ENCODE measurements at places on chromosomes 16 and 17.

GRCh38 chr17:29640413-29640812 is 17.7 kb upstream of the CORO6 start:
- no peak for DNase-seq

GRCh38 chr17:50252781-50253180 is 21.5 kb upstream of the TMEM92 start:
- DNase-seq, result no peak

DNA sequence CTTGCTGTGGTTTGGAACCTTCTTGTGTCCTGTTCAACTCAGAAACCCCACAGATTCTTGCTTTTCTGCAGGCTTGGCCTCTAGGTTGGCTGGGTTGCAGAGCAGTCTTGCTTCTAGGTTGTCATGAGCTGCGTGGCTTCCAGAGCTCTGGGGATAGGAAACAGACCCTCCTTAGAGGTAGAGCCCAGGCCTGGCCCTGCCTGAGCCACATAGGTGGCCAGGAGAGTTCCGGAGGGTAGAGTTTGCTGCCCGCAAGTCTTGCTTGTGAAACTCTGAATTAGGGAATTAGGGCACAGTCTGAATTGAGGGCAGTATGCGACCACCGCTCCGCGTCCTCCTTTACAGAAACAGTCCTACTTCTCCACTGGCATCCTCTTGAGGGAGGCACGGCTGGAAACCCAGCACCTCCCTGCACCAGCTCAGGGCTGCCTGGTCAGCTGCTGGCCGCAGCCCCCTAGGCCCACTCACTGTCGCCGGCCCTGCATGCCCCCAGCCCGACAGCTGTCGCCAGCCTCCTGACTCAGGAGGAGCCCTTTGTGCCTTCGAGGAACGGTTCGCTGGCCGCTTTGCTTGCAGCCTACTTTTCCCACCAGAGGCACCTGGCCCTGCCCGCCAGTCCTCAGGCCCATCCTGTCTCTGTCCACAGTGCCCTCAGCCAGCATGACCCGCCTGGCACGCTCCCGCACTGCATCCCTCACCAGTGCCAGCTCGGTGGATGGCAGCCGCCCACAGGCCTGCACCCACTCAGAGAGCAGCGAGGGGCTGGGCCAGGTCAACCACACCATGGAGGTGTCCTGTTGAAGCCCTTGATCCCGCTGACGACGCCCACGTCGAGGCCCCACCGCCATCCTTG is 4.3 kb upstream of the SETD6 start:
- no peak for DNase-seq

GRCh38 chr17:17738901-17739300 is 57.6 kb downstream of the RAI1 start:
- DNase-seq, result no peak

DNA sequence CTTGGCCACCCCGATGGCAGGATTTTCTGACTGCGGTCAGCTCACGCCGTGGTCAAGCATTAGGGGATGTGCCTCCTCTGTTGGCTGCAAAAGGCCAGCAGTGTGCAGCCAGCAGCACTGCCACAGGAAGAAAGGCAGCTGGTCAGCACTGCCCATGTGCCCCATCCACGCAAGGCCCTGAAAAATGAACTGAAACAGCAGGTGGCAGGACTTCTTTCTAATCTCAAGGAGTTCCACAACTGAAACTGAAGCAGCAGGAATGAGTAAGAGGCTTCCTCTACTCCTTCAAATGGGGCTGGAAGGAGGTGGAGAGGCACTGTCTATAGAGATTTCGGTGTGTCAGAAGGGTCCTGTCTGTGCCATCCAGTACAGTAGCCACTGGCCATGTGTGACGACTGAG is 3.2 kb downstream of the ZNF500 start:
- no peak for DNase-seq

- DNase-seq, result no peak
Measured at GRCh38 chr17:27323538-27324215, 29.8 kb downstream of the WSB1 start.

DNA sequence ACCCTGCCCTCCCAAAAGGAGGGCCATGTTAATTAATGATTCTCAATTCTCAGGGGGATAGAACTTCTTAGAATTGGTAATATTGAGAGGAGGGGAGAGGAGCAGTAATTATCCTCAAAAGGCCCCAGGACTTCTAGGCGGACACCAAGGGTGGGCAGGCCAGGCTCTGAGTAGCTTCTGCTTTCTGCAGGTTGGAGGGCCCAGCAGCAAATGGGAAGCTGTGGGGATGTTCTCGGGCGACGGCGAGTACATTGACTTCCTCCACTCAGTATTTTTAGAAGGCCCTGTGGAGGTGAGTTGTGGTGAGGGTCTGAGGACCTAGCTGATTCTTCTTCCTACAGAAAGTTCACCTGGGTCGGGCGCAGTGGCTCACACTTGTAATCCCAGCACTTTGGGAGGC is 57.5 kb downstream of the DNAH2 start:
- DNase-seq, result no peak

GRCh38 chr17:57634713-57635465 is 110.2 kb downstream of the CCDC182 start:
- DNase-seq, result no peak

GRCh38 chr17:77160875-77161530 is 20.2 kb downstream of the SEC14L1 start:
- DNase-seq, result no peak

DNA sequence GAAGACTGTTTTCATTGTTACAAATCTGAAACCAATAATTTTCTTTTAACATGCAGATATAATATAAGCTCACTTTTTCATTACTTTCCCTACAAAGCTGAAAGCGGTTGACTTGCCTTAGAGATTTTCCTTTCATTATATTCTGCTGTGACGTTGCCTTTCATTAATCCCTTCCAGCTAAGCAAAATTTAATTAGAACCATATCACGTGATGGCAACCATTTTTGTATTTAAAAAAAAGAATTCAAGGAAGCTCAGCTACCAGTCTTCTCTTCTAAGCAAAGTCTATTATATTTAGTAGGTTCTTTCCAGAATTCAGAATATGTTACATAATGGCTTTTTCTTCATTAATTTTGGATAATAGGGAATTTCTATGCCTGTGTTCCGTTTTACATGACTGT is 186.5 kb downstream of the PRKCA start:
- DNase-seq, result no peak

DNA sequence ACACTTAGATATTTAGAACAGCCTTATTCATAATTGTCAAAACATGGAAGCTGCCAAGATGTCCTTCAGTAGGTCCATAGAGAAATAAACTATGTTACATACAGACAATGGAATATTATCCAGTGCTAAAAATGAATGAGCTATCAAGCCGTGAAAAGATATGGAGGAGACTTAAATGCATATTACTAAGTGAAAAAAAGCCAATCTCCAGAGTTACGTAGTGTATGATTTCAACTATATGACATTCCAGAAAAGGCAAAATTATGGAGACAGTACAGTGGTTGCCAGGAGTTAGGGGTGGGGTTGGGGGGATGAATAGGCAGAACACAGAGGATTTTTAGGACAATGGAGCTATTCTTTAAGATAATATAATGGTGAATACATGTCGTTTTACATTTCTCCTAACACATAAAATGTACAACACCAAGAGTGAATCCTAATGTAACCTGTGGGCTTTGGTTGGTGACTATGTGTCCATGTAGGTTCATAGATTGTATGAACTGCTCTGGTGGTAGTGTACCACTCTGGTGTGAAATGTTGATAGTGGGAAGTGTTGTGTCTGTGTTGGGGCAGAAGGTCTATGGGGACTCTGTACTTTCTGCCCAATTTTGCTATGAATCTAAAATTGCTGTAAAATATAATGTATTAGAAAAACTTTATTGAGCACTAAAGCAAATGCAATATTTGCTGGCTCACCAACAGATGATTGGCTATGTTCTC is 122.6 kb downstream of the USP22 start:
- no peak for DNase-seq

GRCh38 chr17:66964930-66965800 is 658 bp downstream of the CACNG4 start:
- no peak for DNase-seq

- no peak for DNase-seq
Measured at GRCh38 chr17:72749119-72749572, 343.3 kb downstream of the SLC39A11 start.

DNA sequence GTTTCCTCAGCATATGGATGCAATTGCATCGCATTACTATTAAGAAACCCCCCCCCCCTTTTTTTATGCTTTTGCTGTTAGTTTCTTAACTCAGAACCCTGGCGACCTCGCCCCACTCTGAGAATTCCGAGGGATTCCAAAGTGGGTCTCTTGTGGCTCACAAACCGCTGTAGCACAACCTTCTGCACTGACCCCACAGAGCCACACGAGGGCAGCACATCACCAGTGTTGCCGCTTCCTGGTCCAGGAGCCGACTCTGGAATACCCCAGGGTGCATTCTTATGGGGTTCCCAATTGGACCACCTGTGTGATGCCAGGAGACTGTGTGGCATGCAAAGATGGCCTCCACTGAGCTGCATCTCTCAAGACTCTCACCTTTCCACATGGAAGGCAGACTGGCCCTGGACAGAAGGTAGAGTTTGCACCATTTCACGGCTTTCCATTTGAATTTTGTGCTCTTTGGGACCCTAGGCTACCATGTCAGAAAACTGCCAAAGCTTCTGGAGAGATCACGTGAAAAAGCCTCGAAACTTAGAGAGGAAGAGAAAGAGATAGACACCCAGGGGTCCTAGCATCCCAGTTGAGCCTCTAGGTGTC is 432.7 kb upstream of the ASIC2 start:
- no peak for DNase-seq

DNA sequence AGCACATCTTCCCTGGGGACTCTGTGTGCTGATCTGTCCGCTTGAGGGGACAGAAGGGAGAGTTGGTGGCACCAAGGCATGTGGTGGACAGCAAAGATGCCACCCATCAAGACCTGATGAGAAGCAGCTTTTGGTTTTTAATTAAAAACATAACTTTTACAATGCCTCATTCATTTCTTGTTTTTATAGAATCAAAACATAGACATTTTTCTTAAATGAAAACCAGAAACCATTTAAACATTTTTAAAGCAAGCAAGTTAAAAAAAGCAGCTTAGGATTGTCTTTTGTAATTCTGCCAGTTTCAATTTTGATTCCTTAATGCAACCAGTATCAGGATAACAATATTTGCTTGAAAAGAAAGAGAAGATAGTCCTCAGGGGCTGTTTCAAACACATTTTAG is 123.7 kb upstream of the AXIN2 start:
- no peak for DNase-seq

- DNase-seq, result no peak
Measured at GRCh38 chr17:6926667-6927066, 69.2 kb upstream of the ALOX12 start.

DNA sequence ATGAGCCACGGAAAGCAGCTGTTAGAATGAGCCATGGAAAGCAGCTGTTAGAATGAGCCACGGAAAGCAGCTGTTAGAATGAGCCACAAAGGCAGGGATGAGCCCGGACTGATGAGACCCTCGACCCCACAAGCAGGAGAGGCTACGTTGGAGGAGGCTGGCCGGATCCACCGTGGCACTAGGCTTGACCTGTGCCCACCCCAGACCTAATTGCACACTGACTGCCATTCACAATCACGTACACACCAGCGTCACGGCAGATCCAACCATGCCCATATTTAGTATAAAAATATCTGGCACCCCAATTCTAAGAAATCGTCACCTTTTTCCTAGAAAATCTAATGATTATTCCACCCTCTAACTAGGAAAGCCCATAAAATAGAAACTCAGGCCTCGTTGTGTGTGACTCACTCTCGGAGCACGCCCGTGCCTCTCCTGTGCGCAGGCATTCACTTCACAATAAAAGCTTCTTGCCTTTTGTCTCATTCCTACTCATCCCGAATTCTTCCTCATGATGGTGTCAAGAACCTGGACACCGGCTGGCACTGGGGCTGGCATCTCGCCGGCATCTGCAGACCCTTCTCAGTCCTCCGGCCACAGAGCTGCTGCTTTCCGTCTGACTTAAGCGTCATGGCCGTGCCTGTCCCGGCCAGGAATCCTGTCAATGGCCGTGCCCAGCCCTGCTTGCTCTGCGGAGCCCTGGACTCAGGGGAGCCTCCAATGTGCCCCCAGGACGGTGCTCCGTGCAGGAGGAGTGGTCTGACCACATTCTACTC is 5.5 kb upstream of the SECTM1 start:
- DNase-seq, result no peak

DNA sequence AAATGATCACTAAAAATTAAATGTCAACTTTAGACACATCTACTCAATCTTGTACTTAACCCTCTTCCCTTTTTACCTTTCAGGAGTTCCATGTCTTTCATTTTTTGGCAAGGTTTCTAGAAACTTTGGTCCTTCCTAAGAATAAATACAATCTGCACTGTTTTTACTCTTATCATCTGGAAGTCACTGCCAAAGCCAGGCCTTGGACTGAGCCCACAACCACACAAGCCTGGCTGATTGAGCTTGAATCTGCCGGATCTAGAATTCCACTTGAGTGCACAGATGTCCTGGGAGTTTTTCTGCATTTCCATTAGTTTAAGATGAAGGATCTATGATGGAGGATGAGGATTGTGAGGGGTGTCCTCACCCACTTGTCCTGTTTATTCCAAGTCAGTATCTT is 126.1 kb downstream of the VPS53 start:
- DNase-seq, result no peak

- DNase-seq, result no peak
Measured at GRCh38 chr17:142876-143784, 5.8 kb downstream of the SCGB1C2 start.

DNA sequence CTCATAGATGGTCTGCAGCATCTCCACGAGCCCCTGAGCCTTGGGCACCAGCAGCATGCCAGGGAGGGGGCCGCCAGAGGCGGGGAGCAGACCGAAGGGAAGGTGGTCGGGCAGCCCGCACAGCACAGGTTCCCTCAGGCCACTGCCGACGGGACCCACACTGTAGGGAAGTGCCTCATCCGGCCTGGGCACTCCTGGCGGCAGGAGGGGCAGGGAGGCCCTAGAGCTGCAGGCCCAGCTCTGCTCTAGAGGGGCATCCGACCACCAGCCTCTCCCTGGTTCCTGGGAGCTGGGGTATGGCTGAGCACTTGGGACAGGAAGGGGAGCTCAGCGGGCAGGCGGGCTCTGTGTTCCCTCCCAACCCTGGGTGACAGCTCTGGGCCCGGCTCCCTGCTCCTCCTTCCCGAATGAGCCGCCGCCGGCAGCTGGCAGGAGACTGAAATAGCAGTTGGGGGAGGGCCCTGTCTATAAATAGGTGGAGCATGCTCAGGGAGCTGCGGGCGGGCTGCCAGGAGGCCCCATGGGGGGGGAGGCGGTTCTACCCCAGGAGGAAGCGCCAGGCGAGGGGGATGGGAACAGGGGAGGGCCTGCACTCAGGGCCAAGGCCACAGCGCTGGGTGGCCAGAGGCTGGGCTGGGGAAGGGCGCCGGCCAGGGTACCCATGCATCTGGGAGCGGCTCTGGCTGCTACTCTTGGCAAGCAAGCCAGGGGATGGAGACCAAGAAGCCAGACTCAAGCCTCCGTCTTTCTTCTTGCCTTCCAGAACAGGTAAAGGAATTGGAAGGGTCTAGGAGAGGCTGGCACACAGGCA is 12.4 kb downstream of the HDAC5 start:
- peak; percentile 97 for DNase-seq

DNA sequence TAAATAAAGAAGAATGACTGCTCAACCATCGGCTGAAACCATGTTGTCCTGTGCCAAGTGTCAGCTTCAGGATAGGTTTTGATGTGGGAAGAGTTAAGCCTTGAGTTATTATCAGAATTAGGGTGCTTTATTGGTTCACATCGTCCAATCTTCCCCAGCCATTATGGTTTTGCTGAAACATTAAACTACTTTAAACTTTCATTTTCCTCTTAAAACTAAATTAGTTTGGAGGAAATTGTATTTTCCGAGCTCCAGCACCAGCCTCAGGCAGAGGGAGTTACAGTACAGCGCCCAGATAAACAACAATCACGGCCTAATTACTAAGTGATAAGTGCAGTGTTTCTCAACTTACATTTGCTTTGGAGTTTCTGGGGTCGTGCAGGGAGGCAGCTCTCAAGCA is 80.2 kb downstream of the TMEM114 start:
- no peak for DNase-seq

Measured in Kasumi-1 (cell line).